ENCODE measurements at places on chromosomes 6 and 20. TPM values are rescaled to one million over a fixed set of nuclear protein-coding genes. Genes with fewer than 3 reads are reported as not detected.

Gene OTOR
- not detected for total RNA-seq

Gene OOEP
- total RNA-seq = not detected

Gene MAFB
- 17.7 TPM for total RNA-seq

Gene GMPR
- 125 TPM for total RNA-seq

Gene CCM2L
- total RNA-seq = 10.3 TPM

Gene SYCP2
- total RNA-seq = 1.4 TPM

Gene LAMA5
- total RNA-seq = 89.3 TPM

Gene SYTL3
- 10.8 TPM for total RNA-seq

Measured in Right ventricle myocardium inferior (tissue), 1 donor.